ENCODE measurements at places on chromosomes 13 and 19.

GRCh38 chr13:96229356-96229755 is 139.4 kb downstream of the HS6ST3 start:
- DNase-seq: no peak

GRCh38 chr13:45830121-45830520 is 21.4 kb downstream of the SIAH3 start:
- DNase-seq: no peak

DNA sequence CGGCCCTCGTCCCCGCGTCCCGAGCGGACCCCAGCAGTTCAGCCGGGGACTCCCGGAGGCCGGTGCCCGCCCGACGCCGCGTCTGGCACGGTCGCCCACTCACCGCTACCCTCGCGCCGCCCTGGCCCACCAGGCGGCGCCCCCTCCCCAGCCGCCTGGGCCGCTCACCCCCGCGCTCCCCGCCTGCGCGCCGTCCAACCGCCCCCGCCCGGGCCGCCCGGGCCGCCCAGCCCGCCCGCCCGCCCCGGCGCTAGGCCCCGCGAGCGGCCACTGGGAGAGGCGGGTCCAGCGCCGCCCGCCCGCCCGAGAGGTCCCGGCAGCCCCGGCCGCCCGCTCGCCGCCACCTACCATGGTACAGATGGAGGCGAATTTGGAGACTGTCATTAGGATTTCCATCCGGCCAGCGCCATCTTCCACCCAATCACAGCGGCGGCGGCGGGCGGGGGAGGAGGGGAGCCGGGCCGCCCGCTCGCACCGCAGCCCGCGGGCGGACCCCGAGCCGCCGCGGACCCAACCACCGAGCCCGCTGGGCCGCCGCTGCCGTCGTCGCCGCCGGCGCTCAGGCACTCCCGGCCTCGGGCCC is at the start of gene USP12:
Gene USP12 (minus strand): TSS at position 568 of the 583 bp plus-strand sequence. CDS start 172 bp downstream, at position 396.
- no peak for DNase-seq

GRCh38 chr19:38736036-38736412 is 8.2 kb downstream of the CAPN12 start:
- no peak for DNase-seq

DNA sequence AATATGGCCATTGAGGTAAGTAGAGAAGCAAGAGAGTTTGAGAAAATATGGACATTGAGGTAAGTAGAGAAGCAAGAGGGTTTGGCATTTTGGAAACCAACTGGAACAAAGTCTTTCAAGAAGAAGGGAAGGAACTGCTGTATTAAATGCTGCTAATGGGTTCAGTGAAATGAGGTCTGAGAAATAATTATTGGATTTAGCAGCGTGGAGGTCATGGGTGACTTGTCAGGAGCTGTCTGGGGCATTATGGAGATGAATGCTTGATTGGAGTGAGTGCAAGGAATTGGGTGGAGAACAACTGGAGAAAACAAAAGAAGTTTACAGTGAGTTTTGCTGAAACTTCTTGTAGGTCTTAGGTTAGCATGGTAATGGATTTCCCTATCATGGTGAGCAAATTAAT is 232.3 kb downstream of the ATP8A2 start:
- DNase-seq: no peak

GRCh38 chr19:38911388-38912001 is 491 bp downstream of the CCER2 start:
- DNase-seq: no peak

DNA sequence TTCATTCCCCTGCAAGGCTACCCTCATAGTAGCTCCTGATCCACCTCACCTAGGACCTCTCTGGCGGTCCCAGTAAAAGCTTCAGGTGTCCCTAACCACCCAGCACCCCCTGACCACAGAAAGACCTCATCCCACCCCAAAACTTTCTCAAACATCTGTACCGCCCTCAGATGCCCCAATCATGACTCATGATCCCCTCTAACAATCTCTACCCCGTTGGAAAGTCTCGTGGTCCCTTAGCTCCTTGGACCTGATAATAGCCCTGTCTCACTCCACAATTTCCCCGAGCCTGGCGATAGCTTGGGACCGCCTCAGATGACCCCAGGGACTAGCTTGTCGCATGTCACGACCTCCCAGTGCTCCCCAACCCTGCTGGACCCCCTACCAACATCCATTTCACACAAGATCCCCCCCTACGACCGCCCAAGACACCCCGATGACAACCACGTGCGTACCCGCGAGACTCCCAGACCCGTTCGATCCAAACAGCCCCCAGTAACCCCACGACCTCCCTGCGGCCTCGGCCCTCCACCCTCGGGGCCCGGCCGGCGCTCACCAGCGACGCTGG is 450 bp downstream of the NDUFA11 start:
- DNase-seq: no peak
